CD8-positive, alpha-beta memory T cell (primary cell): ENCODE measurements at places on chromosomes 11 and 22.

DNA sequence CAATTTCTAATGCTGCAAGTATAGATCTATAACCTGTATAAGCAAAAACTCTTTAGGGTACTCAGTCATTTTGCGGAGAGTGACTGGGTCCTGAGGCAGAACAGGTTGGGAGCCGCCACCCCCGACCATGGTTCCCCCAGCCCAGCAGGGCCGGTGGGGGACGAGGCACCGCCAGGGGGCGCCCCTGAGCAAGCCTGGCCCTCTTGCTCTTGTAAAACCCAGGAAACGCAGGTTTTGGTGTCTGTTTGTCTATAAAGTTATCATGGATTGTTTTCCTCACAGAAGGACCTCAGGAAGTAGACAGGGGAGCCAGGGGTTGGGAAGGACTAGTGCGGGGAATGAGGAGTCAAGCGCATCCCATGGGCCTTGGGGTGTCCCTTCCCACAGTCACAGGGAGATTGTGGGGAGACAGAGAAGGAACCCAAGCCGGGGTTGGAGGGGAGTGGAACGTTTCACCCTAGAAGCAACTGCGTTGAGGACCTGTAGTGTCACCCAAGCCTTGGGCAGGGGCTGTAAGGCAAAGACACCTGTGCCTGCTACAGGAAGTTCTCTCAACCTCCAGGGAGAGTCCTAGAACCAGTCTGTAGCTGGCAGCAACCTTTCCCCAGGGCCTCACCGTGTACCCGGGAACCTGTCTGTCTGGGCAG, 26.4 kb downstream of the KCTD17 start:
- DNase-seq, result peak; percentile 87

- no peak for DNase-seq
Observed at GRCh38 chr11:17531636-17532113, 12.5 kb downstream of the USH1C start.

DNA sequence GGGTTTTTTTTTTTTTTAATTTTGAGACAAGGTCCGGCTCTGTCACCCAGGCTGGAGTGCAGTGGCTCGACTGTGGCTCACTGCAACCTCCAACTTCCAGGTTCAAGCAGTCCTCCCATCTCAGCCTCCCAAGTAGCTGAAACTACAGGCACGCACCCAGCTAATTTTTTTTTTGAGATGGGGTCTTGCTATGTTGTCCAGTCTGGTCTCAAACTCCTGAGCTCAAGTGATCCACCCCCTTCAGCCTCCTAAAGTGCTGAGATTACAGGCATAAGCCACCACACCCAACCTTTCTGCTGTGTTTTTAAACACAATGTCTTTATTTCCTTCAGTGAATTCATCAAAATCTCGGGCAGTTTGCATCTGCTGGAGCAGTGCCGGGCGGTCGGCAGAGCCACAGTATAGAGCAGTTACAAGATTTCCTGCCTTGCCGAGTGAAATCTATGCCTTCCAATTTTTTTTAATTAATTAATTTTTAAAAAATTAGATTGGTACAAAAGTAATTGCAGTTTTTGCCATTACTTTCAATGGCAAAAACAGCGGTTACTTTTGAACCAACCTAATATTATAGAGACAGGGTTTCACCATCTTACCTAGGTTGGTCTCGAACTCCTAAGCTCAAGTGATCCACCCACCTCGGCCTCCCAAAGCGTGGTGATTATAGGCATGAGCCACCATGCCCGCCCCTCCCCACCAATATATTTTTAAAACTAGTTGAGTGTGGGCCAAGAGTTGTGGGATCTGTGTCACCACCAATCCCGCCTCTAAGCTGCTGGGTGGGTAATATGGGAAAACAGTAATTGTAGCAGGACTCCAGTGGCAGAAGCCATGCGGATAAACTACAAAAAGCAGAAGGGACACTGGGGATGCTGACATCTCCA, 2.7 kb upstream of the ACY3 start:
- no peak for DNase-seq

DNA sequence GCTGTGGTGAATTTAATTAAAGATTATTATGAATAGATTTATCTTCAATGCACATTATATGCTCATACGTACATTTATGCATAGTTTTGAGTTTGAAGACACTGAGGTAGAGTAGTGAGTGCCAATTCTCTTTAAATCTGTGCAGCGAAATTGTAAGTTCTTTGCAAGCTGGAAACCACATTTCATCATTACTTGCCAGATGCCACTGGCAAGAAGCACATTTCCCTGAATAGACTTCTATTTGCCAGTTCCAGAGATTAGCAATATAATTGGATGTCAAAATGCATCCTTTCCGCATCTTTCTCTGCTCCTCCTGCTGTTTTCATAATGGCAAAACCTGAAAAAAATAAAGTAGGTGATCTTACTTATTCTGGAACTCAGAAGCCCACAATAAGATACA, 448.0 kb downstream of the LUZP2 start:
- DNase-seq, result no peak

DNA sequence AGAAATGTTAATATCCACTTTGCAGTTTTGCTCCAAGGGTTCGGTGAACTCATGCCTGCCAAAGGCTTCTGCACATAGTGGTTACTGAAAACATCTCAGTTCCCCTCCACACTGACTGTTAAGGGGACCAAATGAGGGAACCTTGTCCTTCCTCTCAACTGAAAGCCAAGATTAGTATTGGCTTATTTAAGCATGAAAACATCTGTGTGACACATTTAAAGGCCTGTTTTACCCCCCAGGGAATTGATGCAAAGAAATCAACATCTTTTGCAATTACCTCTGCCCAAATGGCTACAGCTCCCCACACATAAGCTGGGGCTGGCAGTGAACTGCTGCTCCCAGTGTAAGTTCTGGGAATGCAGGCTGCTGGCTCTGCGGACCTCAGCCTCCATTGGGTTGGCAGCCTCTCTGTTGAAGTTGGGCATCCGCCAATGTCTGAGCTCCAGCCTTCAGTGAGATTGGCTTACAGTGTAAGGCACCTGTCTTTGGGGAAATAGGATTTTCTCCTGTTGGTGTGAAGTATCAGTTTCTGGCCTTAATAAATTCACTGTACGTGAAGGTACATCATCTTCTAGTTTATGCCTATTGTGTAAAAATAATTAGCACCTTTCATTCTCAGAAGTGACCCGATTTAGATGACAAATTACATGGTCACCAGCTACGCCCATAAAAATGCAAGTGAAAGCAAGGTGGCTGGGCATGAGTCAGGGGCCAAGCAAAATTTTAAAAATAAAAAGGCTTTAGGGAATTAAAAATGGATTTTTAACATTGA, 213.4 kb upstream of the SYN3 start:
- no peak for DNase-seq
